MCF 10A (cell line): ENCODE measurements at places on chromosomes 4 and X. TPM values are rescaled to one million over a fixed set of nuclear protein-coding genes. Genes with fewer than 3 reads are reported as not detected.

The SORCS2 gene
- total RNA-seq, result 0.05 TPM in 1 of 2 replicates, not detected in the other

GRCh38 chr4:144627663-144628076 lies 18.3 kb upstream of the HHIP start:
- no peaks in the 10 kb centered on the region for H3K4me1 ChIP-seq
- no peaks in the 10 kb centered on the region for H3K36me3 ChIP-seq
- no peak for DNase-seq

DNA sequence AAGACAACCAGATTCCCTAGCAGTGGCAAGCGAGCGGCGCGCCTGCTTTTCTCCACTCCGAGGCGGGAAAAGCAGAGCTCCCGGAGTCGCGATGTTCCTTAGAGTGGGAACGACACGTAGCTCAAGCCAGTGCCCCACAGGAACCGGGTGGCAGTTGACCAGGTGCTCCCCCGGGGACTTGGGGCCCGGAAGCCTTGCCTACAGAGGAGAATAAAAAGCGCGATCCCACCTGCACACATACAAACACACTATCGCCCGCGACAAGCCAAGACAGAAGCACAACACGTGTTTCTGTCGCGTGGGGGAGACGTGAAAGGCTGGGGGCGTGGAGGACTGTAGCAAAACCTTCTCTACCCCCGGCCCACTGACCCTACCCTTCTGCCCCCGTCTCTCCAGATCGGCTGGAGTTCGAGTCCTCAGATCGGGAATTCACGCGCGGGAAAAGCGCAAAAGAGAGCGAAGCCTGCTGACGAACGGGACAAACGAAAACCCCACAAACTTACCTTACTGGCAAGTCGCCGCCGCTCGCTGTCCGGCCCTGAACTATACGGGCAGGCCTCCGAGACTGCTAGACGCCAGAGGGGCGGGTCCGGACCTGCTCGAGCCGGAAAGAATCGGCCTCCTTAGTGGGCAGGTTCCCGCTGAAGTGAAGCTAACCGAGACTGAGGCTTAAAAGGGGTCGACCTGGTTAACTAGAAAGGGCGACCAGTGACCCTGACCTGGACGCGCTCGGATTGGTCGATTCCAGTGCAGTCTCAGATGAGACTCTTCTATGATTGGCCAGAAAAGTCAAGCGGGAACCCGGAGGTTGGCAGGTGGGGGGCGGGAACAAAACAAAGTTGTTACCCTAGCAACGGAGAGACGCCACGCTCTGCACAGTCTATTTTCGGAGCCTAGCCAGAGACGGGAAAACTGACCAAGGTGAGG lies at the start of the genes DNAAF6 and NUP62CL:
TSS of gene DNAAF6 (plus strand) at position 842 of the 927 bp plus-strand sequence. CDS start 6,265 bp downstream, outside the sequence.
TSS of gene NUP62CL (minus strand) at position 664 of the 927 bp plus-strand sequence. CDS start 31,287 bp downstream, outside the sequence.
- DNase-seq, result peak; percentile 75
- peak within 1 kb of the TSS; percentile 70 for H3K27ac ChIP-seq
- H3K36me3 ChIP-seq, result no peaks in the 10 kb centered on the region
- H3K27me3 ChIP-seq, result peaks cover 11% of the 10 kb centered on the region
- H3K4me3 ChIP-seq, result peak within 1 kb of the TSS; percentile 84
- no peaks in the 10 kb centered on the region for H3K4me1 ChIP-seq

The FBXL5 gene
- total RNA-seq, result 68.0 and 96.8 TPM in 2 replicates

DNA sequence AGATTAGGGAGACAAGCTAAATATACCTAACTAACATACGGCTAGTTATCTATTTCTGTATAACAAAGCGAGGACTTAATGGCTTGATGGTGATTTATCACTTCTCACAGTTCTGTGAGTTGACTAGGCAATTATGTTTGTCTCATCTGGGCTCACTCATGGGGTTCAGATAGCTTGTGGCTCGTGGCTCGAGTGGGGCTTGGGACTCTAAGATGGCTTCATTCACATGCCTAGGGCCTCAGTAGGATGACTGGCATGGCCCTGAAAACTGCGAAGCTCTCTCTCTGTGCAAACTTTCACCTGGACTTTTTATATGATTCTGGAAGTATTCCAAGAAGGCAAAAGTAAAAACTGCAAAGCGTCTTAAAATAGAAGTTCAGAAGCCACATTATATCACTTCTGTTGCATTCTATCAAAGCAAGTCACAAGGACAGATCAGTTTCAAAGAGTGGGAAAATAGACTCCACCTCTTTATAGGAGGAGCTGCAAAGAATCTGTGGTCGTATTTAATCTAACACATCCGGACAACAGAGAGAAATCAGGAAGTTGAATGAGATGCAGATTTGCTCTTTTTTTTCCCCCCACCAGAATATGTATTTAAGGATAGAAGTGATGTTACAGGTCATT lies 491.2 kb downstream of the INPP4B start:
- no peak overlapping the region for H3K4me3 ChIP-seq
- DNase-seq, result no peak
- no peaks in the 10 kb centered on the region for H3K27me3 ChIP-seq
- peaks cover 32% of the 10 kb centered on the region for H3K4me1 ChIP-seq

DNA sequence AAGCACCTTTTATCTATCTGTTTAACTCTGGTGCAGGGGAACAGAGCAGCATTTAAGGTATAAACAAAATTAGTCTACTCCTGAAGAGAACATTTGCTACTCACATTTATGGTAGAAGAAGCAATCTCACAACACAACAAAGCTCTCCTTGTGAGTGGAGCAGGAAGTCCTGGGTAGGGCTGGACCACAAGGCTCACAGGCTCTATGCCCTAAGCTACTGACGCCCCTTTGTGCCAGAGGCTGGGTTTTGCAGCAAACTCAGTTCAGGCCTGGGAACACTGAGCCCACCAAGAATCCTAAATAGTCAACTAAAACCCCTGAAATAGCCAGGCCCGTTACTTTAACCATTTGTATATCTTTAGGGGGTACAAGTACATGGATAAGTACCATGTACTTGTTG lies 4.7 kb upstream of the ZXDB start:
- no peak for DNase-seq
- H3K36me3 ChIP-seq, result no peaks in the 10 kb centered on the region
- no peak overlapping the region for H3K27ac ChIP-seq
- H3K4me3 ChIP-seq, result no peak overlapping the region
- H3K27me3 ChIP-seq, result no peaks in the 10 kb centered on the region

DNA sequence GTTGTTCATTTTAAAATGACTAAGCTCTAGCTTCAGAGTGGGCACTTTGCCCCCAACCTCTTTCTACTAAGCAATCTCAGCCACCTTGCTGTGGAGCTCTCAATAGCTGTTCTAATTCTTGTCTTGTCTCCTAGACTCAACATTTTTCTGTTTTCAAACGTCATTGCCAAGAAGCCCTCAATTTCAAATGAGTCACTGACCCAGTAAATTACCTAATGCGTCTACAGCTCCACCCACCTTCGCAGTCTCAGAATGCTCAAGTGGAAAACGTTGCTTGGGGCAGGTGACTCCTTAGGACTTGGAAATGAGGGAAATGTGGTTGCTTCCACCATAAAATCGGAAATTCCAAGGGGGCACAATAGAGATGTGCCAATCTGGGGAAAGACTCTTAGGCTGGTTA lies 59.0 kb downstream of the ING2 start:
- DNase-seq, result peak; percentile 88
- H3K36me3 ChIP-seq, result no peaks in the 10 kb centered on the region
- H3K4me3 ChIP-seq, result no peak overlapping the region

The PF4V1 gene
- total RNA-seq, result not detected in 2 replicates

The RHOH gene
- total RNA-seq, result not detected in 2 replicates

The CFI gene
- total RNA-seq, result 0.16 TPM in 1 of 2 replicates, not detected in the other

- no peaks in the 10 kb centered on the region for H3K27me3 ChIP-seq
- no peaks in the 10 kb centered on the region for H3K36me3 ChIP-seq
- H3K4me3 ChIP-seq, result no peak overlapping the region
- no peak for DNase-seq
These were observed 143.0 kb downstream of the TSPAN5 start for GRCh38 chr4:98515470-98515809.

The PPP4R3C gene
- total RNA-seq, result not detected in 2 replicates

DNA sequence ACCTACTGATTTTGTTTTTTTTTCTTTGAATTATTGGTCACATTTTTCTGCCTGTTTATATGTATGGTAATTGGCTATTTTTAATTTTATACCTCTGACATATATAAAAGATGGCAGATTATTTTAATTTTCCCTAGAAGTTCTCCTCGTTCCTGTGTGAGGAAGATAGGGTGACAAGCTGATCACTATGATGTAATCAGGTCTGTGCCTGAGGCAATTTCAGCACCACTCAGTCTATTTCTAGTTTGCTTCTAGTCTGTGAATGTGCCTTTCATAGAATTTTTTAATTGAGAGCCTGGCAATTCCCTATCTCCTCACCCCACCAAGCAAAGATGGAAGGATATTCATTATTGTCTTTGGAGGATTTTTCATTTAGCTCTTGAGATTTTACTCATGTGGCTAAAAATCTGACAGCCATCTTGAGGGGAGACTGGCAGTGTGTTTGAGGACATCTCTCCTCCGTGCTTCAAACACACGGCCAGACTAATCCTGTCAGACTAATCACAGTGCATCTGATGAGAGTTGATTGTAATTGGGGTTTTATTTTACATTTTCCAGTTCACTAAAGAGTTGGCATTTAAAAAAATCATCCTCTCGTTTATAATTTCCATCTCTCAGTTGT lies 500.3 kb downstream of the TRIML1 start:
- no peak overlapping the region for H3K27ac ChIP-seq
- peaks cover 6% of the 10 kb centered on the region for H3K36me3 ChIP-seq
- no peaks in the 10 kb centered on the region for H3K27me3 ChIP-seq
- H3K4me3 ChIP-seq, result no peak overlapping the region
- peak; percentile 24 for DNase-seq

DNA sequence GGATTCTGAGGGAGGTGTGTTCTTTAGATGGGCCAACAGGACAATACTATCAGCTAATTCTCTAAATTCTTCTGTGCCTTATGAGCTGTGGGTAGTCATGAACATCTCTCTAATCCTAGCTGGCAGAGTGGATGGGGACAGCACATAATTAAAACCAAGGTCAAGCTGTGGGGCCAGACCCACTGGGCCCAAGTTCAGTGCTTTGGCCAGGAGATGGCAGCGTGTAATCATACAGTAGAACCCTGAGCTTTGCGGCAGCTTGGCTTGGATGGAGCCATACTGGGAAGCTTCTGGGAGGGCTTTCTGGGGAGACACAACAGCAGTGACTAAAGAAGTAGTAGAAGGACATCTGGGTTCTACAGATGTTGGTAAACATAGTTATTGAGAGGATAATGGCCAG lies 140.3 kb upstream of the CXCL13 start:
- H3K36me3 ChIP-seq, result no peaks in the 10 kb centered on the region
- no peaks in the 10 kb centered on the region for H3K27me3 ChIP-seq
- H3K4me3 ChIP-seq, result no peak overlapping the region
- H3K4me1 ChIP-seq, result no peaks in the 10 kb centered on the region
- no peak overlapping the region for H3K27ac ChIP-seq

The AMELX gene
- total RNA-seq, result not detected in 2 replicates

The MAML3 gene
- total RNA-seq, result 0.89 and 1.7 TPM in 2 replicates

- no peaks in the 10 kb centered on the region for H3K27me3 ChIP-seq
- H3K27ac ChIP-seq, result peak overlapping the region; percentile 27
- H3K4me1 ChIP-seq, result no peaks in the 10 kb centered on the region
- no peak overlapping the region for H3K4me3 ChIP-seq
- DNase-seq, result no peak
These were observed 48.5 kb upstream of the CYSLTR1 start for GRCh38 chrX:78375894-78376293.

The NOX1 gene
- not detected in 2 replicates for total RNA-seq

DNA sequence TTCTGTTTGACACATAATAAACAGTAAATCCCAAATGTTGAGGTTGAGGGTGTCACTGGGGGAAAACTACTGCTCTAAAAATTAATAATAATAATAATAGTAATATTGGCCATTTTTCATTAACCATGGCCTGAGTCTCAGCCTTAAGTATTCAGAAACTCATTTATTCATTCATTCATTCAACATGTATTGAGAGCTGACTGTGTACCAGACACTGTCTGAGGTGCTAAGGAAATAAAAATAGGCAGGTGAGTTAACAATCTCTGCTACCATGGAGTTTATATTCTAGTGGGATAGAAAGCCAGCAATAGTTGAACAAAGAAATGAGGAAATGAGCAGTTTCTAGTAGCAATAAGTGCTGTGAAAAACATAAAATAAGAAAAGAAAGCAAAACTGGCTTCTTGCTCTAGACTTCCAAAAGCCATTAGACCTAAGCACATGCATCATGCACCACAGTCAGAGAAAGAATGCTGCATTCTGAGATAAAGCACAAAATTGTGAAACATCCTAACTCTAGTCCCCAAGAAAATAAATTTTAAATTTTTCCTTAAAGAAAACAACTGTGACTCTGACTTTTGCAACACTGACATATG lies 278.7 kb downstream of the RCHY1 start:
- H3K4me3 ChIP-seq, result no peak overlapping the region
- H3K36me3 ChIP-seq, result no peaks in the 10 kb centered on the region
- H3K27me3 ChIP-seq, result no peaks in the 10 kb centered on the region
- no peaks in the 10 kb centered on the region for H3K4me1 ChIP-seq
- no peak overlapping the region for H3K27ac ChIP-seq
- DNase-seq, result no peak

DNA sequence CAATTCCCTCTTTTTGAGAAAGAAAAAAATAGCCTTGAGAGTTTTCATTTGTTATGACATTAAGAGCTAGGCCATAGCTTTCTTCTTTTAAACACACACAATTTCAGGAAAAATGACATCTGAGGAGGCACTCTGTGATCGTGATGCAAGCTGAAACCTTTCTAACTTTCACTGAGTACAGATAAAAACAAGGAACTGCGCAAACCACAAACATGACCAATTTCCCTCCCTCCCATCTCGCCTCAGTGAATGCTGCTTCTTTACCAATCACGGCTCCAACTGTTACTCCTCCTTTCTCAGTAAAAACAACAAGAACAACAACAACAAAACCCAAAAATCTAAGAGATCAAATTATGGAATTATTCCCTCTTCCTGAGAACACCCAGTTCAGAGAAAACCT lies 626.8 kb downstream of the TLL1 start:
- H3K36me3 ChIP-seq, result no peaks in the 10 kb centered on the region
- H3K4me3 ChIP-seq, result no peak overlapping the region
- no peaks in the 10 kb centered on the region for H3K27me3 ChIP-seq
- no peak for DNase-seq

- H3K27me3 ChIP-seq, result no peaks in the 10 kb centered on the region
- H3K4me1 ChIP-seq, result peaks cover 18% of the 10 kb centered on the region
- no peak for DNase-seq
- H3K4me3 ChIP-seq, result no peak overlapping the region
- H3K36me3 ChIP-seq, result no peaks in the 10 kb centered on the region
These were observed 3.1 kb downstream of the PI4K2B start for GRCh38 chr4:25236971-25237370.

DNA sequence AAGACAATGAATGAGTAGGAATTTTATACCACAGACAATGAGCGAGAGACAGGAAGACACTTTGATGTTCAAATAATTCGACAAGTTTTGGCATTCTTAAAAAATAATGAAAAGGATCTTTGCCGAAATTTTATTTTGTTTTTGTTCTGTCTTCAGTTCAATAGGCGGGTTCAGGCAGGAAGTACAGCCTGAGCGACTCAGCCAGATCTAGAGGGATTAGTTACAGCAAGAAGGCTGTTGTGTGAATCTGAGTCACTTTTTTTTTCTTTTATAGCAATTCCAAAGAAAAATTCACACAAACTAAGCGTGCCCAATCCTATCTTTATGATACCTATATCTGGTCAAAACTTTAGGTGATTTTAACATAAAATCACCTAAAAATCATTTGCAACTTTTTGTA lies 505.4 kb upstream of the FAM241A start:
- H3K4me3 ChIP-seq, result no peak overlapping the region
- peaks cover 25% of the 10 kb centered on the region for H3K27me3 ChIP-seq
- no peak overlapping the region for H3K27ac ChIP-seq

- H3K27me3 ChIP-seq, result no peaks in the 10 kb centered on the region
- no peak for DNase-seq
- no peak overlapping the region for H3K4me3 ChIP-seq
These were observed 35.5 kb upstream of the FAT1 start for GRCh38 chr4:186758929-186759682.

- H3K27me3 ChIP-seq, result peaks cover 11% of the 10 kb centered on the region
- H3K4me1 ChIP-seq, result peaks cover 7% of the 10 kb centered on the region
- DNase-seq, result peak; percentile 61
- H3K27ac ChIP-seq, result peak overlapping the region; percentile 64
- no peaks in the 10 kb centered on the region for H3K36me3 ChIP-seq
These were observed 55.1 kb downstream of the GPR82 start for GRCh38 chrX:41779030-41779564.

The ADH7 gene
- not detected in 2 replicates for total RNA-seq

The PAGE1 gene
- not detected in 2 replicates for total RNA-seq

The GLRA3 gene
- not detected in 2 replicates for total RNA-seq
